ENCODE measurements at places on chromosomes 12 and 14.

DNA sequence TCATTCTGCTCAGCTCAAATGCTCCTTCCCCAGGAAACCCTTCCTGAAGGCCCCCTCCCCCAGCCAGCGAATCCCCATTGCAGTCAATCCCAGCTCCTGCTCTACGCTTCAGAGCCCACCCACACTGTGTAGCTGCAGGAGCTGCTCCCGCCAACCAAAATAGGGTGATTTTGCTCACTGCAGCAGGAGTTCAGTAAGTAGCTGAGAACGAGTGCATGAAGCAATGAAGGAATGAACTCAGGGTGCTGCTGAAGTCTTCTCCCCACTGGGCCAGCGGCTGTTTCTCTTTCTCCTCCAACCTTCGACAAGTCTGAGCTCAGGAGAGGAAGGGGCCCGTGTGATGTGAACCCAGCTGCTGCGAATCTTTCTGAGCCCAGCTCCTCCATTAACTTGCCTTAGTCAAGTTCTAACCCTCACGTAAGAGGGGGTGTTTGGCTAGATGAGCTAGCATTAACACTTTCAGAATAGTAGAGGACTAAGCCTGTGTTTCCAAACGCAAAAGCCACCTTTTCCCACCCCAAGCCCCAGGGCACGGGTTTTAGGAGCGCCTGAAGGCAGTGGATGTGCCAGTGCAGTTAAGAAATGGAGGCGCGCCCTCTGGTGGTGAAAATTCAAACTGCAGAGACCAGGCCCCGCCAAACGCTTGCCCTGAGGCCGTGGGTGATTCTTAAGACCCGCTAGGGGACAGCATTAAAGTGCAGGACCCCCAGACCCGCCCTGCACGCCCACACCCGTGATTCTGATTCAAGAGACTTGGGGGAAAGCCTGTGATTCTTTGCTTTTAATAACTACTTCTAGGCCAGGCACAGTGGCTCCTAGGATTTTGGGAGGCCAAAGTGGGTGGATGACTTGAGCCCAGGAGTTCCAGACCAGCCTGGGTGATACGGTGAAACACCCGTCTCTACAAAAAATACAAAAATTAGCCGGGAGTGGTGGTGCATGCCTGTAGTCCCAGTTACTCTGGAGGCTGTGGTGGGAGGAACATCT lies 11.9 kb upstream of the SERPINA4 start:
- no peak for DNase-seq

- DNase-seq = no peak
Observed at GRCh38 chr14:39628087-39628486, 195.9 kb upstream of the FBXO33 start.

DNA sequence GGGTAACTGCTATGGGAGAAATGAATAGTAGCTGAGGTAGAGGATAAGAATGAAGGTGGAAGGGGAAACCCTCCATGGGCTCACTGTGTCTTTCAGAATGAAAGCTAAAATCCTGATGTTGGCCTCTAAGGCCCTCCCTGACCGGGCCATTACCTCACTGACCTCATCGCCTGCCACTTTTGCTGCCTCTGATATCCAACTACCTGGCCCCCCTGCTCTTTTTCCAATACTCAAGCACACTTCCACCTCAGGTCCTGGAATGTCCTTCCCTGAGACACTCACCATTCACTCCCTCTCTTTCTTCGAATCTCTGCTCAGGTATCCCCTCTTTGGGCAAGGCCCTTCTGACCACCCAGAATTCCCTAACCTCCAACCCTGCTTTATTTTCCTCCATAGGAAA lies 1.4 kb upstream of the BATF start:
- no peak for DNase-seq

GRCh38 chr12:91920276-91920675 lies 225.4 kb downstream of the BTG1 start:
- no peak for DNase-seq

DNA sequence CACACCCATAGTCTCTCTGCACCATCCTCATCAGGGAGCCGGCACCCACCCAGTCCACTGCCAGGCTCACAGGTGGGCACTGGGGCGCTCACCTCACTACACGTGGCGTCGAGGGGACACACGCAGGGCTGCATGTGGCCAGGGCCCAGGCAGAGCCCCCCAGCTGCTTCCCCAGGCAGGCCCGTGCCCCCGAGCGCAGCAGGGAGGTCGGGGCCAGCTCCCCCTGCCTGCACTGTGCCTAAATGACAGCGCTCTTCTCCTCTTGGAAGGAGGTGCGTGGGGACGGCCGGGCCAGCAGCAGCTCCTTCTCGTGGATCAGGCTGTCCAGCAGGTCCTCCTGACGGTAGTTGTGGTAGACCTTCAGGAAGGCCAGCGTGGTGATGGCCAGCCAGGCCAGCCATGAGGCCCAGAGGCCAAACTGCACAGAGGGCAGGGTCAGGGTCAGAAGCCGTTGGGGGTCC lies 11.3 kb downstream of the TMEM179 start:
- DNase-seq = no peak

- no peak for DNase-seq
Observed at GRCh38 chr14:104969741-104970230, 8.4 kb downstream of the AHNAK2 start.

DNA sequence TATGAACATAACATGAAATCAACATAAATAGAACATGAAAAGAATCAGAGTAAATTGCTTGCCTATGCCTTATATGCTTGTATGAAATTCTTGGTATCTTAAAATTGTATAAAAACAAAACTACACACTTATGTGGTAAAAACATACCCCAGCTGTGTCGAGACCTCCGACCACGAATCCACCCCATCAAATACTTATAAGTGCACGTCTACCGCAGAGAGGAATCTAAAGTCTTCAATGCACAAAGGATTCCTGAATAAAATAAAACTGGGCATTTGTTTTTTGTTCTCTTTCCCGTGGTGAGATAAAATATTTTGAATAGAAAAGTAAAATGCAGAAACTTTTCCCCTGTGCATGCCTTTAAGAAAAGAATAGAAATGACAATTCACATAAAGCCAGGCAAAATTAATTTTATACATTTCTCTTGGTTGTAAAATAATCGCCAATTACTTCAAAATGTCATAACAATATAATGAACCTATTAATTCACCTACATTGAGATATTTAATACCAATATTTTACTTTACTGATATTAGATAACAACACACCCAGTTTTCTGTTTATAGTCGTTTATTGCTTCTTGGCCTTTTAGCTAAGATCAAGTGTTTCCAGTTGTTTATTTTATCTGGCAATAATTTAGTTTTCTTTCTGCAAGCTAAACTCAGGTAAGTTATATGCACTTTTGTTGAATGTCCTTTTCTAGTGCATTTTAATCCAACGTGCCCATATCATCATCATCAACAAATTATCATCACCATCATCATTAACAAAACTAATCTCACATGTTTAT lies 1.0 kb downstream of the KLRK1 start:
- DNase-seq = no peak

GRCh38 chr12:99619389-99620158 lies 28.0 kb upstream of the GARIN6 start:
- no peak for DNase-seq

- no peak for DNase-seq
Observed at GRCh38 chr12:43957732-43958372, 122.0 kb downstream of the TMEM117 start.

DNA sequence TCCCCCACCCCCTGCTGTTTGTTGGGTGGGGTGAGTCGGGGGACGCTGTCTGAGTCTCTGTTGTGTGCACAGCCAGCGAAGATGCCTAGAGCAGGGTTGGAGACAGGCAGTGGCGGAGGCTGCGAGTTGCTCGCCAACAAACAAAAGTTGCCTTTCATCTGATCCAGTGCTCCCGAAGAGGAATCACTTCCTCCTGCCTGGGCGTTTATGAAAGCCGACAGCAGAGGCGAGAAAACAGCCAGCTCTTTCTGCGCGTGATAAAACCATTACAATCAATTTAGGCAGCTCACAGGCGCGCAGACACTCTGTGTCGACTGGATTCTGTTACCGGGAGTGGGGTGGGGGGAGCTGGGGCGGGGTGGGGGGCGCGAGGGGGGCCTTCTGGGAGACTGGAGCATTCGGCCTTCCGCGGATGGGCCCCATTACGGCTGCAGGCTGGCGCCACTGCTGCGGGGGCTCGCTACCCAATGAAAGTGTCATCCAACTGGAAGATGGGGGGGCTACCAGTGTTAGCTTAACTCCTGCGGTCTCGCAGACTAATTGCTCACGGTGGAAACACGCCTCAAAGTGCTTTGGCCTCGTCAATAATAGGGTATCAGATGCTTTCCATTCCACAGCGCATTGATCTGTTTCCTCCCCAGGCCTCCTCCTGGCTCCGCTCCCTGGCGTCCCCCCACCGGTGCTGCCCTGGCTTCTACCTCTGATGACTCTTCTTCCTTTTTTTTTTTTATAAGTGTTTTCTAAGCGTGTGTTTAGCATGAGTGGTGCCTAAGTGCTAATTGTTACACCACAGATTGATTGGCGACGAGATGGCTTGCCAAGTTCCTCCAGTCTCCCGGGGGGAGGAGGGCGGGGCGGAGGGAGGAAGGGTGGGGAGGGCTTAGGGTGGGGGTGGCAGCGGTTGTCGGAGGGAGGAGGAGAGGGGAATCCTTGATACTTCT lies 678.4 kb downstream of the MED13L start:
- DNase-seq = no peak

- no peak for DNase-seq
Observed at GRCh38 chr14:32733015-32733414, 205.7 kb upstream of the NPAS3 start.

GRCh38 chr12:54993181-54993835 lies 8.7 kb upstream of the TESPA1 start:
- no peak for DNase-seq

GRCh38 chr14:65594153-65594881 lies 181.8 kb downstream of the FUT8 start:
- DNase-seq = no peak

DNA sequence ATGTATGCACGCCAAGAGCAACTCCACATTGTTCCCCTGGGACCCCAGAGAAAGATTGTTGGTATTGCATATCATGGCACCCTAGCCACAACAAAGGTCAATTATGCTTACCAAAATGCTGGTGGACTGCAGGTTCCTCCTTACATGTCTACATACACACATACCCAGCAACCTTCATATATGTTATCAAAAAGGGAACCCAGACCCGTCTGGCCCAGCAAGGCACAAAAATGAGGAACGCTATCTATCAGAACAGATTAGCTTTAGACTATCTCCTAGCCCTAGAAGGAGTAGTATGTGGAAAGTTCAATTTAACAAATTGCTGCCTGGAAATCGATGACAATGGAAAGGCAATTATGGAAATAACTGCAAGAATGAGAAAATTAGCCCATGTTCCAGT lies 61.5 kb downstream of the DHRS2 start:
- no peak for DNase-seq

- no peak for DNase-seq
Observed at GRCh38 chr12:120466560-120467315, 2.8 kb downstream of the SRSF9 start.

- DNase-seq = no peak
Observed at GRCh38 chr12:83537428-83538053, 850.8 kb downstream of the TMTC2 start.

DNA sequence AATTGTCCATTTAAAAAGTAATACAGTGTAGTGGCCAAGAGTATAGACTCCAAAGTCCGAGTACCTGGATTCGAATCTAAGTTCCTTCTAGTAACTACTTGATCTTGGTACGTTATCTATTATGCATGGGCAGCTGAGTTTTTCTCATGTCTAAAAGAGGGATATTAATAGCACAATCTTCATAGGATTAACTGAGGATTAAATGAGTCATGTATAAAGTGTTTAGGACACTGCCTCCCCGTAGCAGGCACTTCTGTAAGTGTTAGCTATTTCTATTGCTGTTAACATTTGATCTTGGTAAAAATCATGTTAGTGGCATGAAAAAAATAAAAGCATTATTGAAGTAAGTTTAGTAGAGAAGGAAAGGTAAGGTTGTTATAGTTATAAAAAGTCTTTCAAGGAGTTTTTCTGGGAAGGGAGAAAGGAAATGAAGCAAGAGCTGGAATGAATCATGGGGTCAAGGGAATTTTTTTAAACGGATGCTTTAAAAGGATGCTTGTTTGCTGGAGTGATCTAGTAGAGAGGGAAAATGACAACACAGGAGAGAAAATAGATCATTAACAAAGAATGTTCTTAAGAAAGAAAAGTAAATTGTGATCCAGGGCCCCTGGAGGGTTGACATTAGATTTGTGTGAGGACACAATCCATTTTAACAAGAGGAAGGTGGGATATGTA lies 502.2 kb upstream of the USP15 start:
- DNase-seq = no peak

DNA sequence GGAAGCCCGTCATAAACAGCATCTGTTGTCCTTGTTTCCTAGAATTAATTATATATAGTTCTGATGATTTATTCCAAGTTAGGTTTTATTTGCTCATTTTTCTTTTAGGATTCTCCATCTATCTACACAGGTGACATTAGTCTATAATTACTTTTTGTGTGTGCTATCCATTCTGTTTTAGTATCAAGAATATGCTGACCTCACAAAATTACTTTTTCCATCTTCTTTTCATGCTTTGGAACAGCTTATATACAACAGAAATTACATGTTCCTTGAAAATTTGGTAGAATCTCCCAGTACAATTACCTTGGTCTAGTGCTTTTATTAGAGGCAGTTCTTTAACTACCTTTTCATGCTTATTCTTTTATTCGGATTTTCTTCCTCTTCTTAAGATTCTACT lies 54.3 kb upstream of the CATSPERB start:
- no peak for DNase-seq

DNA sequence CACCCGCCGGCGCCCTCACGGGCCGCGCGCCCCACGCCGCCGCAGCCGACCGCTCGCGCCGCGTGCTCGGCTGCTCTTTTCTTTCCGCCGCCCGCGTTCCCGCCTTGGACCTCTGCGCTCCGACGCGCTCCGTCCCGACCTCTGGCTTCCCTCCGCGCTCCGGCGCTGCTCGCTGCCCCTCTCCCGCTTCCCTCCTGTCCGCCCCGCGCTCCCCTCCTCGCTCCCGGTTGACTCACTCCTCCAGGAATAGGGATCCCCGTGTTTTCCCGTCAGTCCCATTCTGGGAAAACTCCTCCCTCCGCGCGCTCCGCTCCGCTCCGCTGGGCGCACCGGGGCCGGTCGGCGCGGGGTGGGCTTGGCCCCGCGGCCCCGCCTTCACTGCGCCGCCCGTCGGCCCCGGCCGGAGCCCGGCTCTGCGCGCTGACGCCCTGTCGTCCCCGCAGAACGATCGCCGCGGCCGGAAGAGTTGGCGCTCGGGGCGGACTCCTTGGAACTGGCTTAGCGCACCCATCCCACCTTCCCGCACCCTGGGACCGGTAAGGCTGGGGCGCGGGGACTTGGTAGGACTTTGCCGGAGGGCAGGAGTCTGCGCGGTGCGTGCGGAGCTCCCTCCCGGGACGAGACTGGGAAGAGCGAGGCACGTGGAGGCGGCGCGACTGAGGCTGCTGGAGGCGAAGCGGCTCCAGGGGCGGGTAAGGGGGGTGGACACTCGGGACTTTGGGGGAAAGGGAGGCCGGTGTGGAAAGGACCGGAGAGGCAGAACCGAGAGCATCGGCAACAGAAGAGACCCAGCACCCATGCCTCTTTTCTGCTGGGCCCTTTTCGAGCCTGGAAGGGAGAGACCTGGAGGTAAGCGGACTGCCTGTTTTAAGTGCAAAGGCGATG lies 550 bp downstream of the TEAD4 start:
- no peak for DNase-seq

- no peak for DNase-seq
Observed at GRCh38 chr14:90489916-90490719, 93.3 kb downstream of the CALM1 start.

GRCh38 chr12:11949738-11950411 lies 120.9 kb upstream of the BCL2L14 start:
- DNase-seq = no peak

All from activated naive CD8-positive, alpha-beta T cell treated with anti-CD3 and anti-CD28 coated beads, Interleukin-2, amount 50 U/mL, for 16 hours (primary cell).